ENCODE measurements at places on chromosomes 1 and 21.

GRCh38 chr1:182119631-182120030 lies 58.1 kb upstream of the ZNF648 start:
- no peak for DNase-seq

- DNase-seq, result no peak
These were observed 71.5 kb downstream of the MACF1 start for GRCh38 chr1:39275836-39276507.

- no peak for DNase-seq
These were observed 76.4 kb downstream of the TTC3 start for GRCh38 chr21:37149411-37149810.

DNA sequence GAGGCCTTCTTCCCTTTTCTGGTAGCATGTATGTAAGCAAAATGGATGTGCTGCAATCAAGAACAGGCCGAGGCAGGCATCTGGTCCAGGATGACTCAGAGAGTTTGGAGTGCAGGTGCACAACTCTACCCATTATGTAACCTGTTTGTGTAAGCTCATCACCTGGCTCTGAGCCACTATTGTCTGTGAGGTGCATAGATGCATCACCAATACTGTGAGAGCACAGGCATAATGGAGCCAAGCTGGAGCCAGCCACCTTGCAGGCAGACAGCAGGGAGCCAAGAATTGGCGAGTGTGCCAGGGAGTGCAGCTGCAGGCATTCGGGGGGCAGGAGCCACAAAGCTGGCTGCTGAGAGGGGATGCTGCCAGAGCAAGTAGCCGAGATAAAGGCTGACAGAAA lies 549.9 kb upstream of the RGS18 start:
- DNase-seq, result no peak

DNA sequence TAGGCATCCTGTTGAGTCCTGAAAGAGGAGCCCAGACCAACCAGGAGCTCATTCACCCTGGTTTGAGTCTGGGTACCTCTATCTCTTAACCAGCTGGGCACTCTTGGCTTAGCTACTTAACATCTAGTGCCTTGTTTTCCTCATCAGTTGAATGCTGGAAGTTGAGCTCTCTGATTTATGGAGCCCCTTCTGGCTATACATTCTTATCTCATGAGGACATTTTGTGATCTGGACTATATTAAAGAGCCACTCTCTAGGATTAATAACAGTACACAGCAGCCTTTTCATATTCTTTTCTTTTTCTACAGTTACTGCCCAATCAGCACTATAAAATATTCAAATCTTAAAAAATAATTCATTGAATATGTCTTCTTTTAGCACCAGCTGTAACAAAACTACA lies 296.9 kb upstream of the RUNX1 start:
- no peak for DNase-seq

- DNase-seq, result no peak
These were observed 60.4 kb upstream of the MAP10 start for GRCh38 chr1:232744847-232745246.

- no peak for DNase-seq
These were observed 642 bp downstream of the MLLT11 start for GRCh38 chr1:151060657-151061421.

GRCh38 chr1:199808110-199808870 lies 219.2 kb upstream of the NR5A2 start:
- no peak for DNase-seq

GRCh38 chr1:71414179-71414578 lies 333.3 kb upstream of the ZRANB2 start:
- DNase-seq, result no peak

DNA sequence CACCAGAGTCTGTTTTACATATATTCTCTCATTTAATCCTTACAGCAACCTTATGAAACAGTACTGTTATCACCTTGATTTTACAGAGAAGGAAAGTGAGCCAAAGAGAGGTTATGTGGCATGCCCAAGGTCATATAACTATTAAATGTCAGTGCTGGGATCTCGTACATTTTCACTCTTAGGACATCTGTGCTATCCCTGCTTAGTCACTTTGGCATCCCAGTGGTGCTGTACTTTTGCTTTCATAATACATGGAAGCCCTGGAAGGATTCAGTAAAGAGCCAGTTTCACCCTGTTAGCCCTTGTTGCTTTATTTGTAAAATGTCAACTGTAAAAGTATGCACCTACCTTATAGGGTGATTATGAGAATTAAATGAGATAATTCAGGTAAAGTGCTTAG lies 104.4 kb downstream of the NFIA start:
- DNase-seq, result no peak

DNA sequence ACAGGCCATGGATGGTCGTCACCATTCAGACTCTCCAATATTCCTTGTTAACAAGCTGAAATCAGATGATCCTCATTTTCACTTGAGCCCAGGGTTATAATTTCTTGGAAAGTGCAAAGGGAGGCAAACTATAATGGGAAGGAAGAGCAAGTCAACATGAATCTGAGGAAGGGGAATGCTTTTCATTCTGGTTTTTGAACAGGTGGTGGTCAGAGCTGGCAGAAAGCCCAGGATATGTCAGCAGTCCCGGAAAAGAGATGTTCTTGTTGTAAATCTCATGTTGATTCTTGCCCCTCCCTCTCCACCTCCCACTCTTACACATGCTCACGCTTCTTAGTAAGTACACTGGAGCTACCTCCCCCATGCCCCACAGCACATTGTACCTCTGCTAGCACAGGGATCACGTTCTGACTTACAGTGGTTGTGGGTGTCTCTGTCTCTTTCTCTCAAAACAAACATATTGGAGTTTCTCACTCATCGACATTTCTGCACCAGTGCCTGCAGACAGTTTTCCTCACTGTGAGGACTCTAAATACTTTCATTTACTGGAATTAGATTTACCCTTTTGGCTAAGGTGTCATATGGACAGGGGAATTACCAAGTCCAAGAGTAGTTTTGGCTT lies 77.6 kb downstream of the XCL2 start:
- DNase-seq, result peak; percentile 59

GRCh38 chr1:41660570-41661427 lies 176.3 kb upstream of the EDN2 start:
- no peak for DNase-seq

- DNase-seq, result no peak
These were observed 233.4 kb downstream of the TM2D1 start for GRCh38 chr1:61491497-61491896.

- no peak for DNase-seq
These were observed 511 bp upstream of the SNX27 start for GRCh38 chr1:151611288-151611790.

- no peak for DNase-seq
These were observed 8.7 kb downstream of the IL12RB2 start for GRCh38 chr1:67316180-67316902.

DNA sequence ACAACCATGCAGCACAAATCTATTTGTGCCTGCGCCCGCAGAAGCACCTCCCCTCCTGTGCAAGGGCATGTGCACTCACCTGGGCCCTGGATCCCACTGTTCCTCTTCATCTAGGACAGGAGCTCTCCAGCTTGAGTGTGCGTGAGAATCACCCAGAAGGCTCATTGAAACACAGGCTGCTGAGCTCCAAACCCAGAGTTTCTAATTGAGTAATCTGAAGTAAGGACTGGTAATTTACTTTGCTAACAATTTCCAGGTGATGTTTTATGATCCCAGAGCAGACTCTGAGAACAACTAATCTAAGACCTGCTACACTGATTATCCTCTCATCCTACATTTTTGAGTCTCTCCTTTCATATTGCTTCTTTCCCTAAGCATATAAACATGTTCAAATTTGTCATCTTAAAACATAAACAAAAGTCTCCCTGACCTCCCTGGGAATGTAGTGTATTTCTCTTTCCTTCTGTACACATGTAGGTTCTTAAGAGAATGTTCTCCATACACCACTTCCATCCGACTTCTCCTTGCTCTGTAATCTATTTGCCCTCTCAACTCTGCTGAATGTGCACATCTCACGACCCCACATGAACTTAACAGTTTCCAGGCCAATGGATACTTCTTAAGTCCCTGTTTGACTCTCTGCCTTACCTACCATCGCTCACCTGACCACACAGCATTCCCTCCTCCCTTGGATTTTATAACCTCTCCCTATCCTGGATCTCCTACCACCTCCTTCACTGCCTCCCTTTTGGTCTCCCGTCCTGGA lies 522.5 kb downstream of the SMYD3 start:
- no peak for DNase-seq

DNA sequence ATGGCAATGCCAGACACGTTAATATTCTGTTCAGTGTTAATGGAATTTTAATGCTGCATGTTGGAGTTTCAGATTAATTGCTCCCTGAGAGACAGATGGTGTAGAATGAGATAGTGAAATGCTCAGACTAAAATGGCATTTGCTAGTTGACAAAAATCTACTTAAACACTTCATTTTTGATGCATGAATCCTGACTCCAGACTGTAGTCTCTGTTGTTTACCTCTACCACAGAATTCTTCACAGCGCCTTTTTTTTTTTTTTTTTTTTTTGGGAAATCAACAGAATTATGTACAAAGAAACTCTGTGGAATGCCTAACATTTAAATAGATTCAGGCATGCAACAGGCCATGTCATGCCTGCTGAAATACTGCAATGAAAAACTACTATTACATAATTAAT lies 111.3 kb downstream of the PLPPR5 start:
- no peak for DNase-seq

GRCh38 chr1:210214573-210215409 lies 17.8 kb upstream of the SERTAD4 start:
- no peak for DNase-seq

DNA sequence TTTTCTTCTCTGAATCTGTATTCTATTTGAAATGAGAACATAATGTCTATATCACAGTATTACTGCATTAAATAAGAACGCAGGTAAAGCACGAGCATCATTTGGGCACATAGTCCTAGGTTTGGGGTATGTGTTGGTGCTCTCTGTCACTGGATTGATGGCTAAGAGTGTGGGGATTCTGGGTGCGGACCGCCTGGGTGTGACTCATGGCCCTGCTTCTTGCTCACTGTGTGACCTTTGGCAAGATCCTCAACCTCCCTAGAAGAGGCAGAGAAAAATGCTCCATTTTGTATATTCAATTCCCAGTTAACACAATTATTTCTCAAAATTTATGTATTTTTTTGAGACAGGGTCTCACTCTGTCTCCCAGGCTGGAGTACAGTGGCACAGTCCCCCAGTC lies 99.7 kb downstream of the LAMC2 start:
- no peak for DNase-seq

- no peak for DNase-seq
These were observed 766 bp upstream of the LSM10 start for GRCh38 chr1:36398370-36398977.

- no peak for DNase-seq
These were observed 11.8 kb upstream of the IRF2BP2 start for GRCh38 chr1:234621657-234622335.

DNA sequence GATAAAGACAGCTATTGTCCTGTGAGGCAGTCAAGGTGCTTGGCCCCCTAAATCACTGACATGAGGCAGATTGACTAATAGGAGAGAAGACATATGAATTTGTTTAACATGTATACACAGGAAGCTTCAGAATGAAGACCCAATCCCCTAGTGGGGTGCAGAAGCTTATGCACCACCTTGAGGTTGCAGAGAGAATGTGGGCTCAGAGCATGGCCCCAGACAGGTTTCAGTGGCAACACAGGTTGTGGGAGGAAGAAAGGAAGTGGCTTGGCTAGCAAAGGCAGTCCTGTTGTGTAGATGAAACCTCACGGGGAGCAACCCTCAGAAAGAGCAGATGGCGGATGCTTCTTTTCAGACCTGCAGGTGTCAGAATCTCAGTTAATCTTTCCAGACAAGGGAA lies 37.0 kb upstream of the PARP1 start:
- peak; percentile 48 for DNase-seq

DNA sequence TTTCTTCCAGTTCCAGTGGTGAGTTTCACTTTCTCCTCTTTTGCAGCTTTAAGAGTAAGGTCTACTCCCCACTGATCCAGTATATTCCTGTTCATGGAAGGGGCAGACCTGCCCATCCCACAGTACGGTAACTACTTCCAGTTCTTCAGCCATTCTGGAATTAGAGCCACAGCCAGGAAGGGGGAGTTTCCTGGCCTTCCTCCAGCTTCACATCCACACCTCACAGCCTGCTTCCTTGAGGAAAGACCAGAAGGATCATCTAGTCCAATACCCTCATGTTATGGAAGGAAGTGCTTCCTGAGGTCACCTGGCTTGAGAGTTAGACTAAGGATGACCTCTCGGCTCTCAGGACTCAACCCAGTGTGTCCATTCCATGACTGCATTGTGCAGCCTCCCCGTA lies 597.8 kb downstream of the KIF26B start:
- DNase-seq, result no peak

- DNase-seq, result no peak
These were observed 7.6 kb downstream of the TAGLN2 start for GRCh38 chr1:159917533-159918351.

DNA sequence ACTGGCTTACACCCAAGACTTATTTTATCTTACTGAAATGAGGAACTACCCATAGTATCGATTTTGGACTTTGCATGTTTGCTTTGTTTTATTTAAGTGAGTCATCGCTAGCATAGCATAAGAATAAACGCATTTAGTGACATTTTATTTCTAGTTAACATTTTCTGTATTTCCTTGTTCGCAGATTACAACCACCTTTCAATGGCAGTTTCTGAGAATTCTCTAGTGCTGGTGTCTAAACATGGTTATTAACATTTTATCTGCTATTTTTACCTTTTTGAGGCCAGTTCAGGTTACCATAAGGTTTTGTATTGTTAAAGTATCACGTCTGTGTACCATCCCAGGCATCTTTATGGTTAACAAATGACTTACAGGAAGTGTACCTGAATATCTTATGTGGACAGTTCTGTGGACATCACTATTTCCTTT lies 24.5 kb downstream of the EEIG2 start:
- no peak for DNase-seq

DNA sequence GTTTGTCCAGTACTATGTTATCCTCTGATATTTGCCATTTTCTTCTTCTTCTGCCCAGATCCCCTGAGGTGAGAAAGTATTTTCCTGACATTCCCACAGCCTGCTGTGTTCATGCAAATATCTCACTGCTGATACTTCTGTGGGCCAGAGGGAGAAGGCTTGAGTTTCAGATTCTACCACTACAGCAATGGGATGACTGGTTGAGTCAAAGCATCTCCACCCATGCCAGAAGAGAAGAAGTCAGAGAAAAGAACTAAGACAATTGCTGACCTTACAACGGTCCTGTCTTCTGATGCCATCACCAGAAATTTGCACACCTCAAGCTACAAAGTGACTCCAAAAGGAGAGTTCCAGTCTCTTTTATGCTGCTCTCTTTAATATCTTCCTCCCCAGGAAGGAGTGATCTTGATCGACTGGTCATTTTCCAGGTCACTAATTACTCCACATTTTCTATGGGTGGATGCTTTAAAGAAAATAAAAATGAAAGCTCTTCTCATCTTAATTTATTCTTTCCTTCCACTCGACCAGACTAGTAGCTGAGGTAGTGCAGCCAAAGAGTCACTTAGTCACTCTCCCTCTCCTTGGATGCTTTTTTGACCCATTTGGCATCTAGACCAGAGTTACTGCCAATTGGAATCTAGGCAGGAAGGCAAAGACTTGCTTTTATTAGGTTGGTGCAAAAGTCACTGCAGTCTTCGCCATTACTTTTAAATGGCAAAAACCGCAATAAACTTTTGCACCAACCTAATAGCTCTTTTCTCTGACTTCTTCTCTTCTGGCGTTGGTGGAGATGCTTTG lies 195.1 kb downstream of the PTPRC start:
- no peak for DNase-seq

All from stimulated activated CD4-positive, alpha-beta T cell treated with anti-CD3 and anti-CD28 coated beads, Interleukin-4, amount 100 ng/mL, for 24 hours (primary cell).